Stimulated activated CD4-positive, alpha-beta T cell treated with anti-CD3 and anti-CD28 coated beads, TNF-alpha, amount 100 ng/mL, for 48 hours (primary cell): ENCODE measurements at places on chromosomes 3 and 15.

- DNase-seq, result no peak
Measured at GRCh38 chr3:186589856-186590579, 19.5 kb downstream of the DNAJB11 start.

- DNase-seq, result no peak
Measured at GRCh38 chr3:20323307-20323927, 137.4 kb upstream of the SGO1 start.

GRCh38 chr15:27690290-27690689 is 408.8 kb downstream of the OCA2 start:
- no peak for DNase-seq

- no peak for DNase-seq
Measured at GRCh38 chr15:71648095-71648494, 162.3 kb upstream of the NR2E3 start.

DNA sequence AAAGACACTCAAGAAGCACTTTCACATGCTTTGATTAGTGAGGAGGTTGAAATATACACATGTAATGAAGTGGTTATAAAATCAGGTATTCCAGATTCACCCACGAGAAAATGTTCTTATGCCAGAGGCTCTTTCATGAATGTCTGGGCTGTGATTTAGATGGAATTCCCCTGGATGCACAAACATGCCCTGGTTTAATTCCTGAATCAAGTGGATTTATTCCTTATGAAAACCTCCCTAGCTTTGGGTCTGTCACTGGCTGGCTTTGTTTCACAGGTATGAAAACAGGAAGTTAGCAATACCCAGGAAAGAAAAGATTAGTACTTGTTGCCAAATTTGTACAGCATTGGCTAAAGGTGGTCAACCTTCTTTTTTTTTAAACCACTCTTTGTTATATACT is 1123.0 kb downstream of the ROBO1 start:
- no peak for DNase-seq

DNA sequence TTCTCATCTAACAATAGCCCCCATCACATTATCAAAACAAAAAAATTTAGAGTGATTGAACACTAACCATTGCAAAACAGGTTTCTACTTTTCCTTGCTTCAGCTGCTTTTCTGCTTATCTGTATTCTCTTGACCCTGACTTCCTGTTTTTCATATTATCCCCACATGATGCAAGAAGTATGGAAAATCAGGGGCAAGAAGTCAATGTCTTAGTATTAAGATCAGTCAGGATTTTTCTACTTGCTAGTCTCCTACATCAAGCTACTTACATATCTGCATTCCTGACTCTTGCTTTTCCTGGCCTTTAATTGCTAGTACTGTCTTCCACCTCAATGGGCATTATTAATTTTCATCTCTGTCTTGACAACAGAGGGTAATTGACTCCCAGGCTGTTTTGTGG is 300.2 kb downstream of the OTOL1 start:
- DNase-seq, result no peak

GRCh38 chr3:188233320-188233719 is 79.4 kb downstream of the LPP start:
- DNase-seq, result no peak

DNA sequence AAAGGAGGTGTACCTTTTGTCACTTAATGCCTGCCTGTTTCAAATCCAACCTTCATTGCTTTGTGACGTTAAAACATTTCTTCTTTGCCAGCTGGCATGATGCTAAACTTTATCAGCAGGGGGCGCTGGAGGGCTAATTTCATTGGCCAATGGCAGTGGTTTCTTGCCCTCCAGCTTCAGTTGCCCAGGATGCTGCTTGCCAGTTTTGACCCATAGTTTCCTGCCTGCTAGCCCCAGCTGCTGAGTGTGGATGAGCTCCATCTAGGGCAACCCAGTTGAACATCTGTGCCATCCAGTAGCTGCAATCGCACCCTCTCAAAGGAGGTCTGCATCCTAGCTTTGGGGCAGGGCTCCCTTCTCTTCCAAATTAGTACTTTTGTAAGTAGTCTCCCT is 22.1 kb downstream of the ACKR2 start:
- peak; percentile 70 for DNase-seq

- DNase-seq, result no peak
Measured at GRCh38 chr3:8746780-8747345, 13.3 kb downstream of the CAV3 start.

- no peak for DNase-seq
Measured at GRCh38 chr3:72245183-72245811, 460.3 kb upstream of the PROK2 start.

DNA sequence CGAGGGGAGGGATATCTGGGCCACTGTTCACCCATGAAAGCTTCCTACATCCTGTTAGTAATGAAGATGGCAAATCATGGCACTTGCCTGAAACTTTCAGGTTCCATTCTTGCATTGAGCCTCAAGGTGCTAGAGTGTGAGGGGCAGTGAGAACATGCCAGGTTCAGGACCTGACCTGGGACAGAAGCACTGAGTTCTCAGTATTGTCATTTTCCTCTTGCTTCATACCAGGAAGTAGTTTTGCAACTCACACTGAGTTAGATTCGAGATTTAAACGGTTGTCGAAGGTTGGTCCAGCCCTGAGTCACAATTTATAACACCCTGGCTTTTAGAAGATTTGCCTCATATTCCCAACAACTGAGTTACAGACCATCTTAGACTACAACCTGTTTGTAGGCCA is 11.8 kb upstream of the MEIS2 start:
- DNase-seq, result no peak

- DNase-seq, result no peak
Measured at GRCh38 chr3:5144316-5144994, 22.4 kb downstream of the ARL8B start.

GRCh38 chr3:148551767-148552260 is 145.9 kb upstream of the AGTR1 start:
- no peak for DNase-seq
